MM.1S (cell line): ENCODE measurements at places on chromosomes 4 and X.

DNA sequence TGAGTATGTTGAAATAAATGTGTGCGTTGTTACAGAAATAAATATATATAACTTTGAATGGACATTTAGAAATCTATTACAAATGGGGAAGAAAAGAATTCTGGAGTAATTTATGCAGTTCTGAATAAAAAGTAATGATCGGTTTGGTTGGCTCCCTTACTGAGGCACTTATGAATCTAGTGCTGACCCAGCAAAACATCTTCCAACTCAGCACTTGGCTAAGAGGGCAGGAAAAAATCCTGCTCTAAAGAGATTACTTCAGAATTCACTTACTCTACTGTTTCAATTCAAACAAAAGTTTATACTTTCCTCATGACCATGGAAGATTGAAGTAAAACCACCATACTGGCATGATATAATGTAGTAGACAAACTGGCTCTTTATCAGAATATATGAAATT lies 123.9 kb upstream of the RXFP1 start:
- no peak for DNase-seq

DNA sequence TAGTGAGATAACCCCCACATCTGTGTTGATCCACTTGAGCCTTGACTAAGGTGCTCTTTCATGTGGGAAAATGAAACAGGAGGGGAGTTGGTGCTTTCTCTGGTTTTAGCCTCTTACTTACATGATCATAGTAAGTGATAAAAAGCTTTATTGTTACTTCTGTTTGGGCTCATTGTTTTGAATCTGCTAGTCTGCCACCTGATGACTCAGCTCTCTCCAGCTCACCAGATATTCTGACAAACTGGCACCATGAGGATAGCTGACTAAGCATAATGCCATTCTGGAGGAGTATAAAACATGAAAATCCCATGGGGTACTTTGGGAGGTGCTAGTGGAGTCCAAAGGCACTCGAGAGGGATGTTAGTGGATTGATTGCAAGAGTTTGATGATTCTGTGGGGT lies 824.0 kb downstream of the RAPGEF2 start:
- no peak for DNase-seq

GRCh38 chr4:14888790-14889572 lies 113.3 kb upstream of the CPEB2 start:
- DNase-seq = no peak

- DNase-seq = no peak
Observed at GRCh38 chr4:172232966-172233365, 419.8 kb downstream of the GALNTL6 start.

- no peak for DNase-seq
Observed at GRCh38 chr4:7625071-7625470, 190.3 kb upstream of the PSAPL1 start.

- no peak for DNase-seq
Observed at GRCh38 chr4:55051532-55051931, 73.9 kb downstream of the KDR start.

- DNase-seq = no peak
Observed at GRCh38 chrX:30008031-30008430, 207.3 kb upstream of the MAGEB2 start.

DNA sequence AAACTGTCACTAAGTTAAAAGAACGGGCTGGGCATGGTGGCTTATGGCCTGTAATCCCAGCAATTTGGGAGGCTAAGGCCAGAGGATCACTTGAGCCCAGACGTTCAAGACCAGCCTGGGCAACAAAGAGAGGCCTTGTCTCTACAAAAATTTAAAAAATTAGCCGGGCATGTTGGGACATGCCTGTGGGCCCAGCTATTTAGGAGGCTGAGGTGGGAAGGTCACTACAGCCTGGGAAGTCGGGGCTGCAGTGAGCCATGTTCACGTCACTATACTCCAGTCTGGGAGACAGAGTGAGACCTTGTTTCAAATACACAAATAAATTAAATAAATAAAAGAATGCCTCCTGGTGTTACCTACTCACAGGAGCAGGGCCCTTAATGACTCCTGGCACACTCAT lies 69.5 kb downstream of the APBB2 start:
- DNase-seq = no peak
